ENCODE measurements at places on chromosomes 3 and 15.

GRCh38 chr3:43872301-43872700, 181.6 kb downstream of the ABHD5 start:
- DNase-seq, result no peak

GRCh38 chr3:169094204-169094603, 569.3 kb downstream of the MECOM start:
- DNase-seq, result no peak

GRCh38 chr3:171944118-171945016, 95.0 kb upstream of the FNDC3B start:
- no peak for DNase-seq

DNA sequence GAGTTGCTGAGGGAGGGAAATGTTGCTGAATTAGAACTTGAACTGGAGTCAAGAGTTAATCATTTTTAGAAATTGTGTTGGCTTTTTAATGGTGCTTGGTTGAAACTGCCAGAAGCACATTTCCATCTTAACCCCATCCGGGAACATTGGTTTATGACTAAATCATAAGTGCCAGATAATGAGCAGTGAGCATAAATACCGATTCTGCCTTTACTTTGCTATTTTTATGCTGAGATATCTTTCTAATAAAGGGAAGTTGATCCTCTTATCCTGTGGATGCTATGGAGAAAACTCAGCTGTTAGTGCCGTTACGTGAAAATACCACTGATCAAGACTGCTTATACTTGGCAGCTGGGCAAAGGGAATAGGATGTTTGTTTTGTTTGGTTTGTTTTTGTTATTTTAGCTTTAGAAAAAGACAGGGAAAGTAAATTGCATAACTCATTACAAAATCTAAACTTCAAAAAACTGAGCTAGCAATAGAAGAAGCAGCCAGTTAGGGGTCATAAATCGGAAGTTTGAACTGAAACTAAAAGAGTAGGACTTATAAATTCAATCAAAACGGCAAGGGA, 813.1 kb downstream of the NAALADL2 start:
- no peak for DNase-seq

DNA sequence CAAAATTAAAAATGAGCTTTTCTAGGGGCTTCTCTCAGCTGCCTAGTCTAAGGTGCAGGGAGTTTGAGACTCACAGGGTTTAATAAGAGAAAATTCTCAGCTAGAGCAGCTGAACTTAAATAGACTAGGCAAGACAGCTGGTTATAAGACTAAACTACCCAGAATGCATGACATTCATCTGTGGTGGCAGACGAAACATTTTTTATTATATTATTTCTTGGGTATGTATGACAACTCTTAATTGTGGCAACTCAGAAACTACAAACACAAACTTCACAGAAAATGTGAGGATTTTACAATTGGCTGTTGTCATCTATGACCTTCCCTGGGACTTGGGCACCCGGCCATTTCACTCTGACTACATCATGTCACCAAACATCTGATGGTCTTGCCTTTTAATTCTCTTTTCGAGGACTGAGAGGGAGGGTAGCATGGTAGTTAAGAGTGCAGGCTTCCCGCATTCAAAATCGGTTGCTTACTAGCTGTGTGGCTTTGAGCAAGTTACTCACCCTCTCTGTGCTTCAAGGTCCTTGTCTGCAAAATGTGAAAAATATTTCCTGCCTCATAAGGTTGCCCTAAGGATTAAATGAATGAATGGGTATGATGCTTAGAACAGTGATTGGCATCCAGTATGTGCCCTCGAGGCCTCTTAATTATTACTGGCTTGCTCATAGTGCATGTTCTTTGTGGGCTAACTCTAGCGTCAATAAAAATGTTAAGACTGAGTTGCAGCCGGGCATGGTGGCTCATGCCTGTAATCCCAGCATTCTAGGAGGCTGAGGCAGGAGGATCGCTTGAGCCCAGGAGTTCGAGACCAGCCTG, 984 bp downstream of the CCR5 start:
- no peak for DNase-seq

- DNase-seq, result no peak
Measured at GRCh38 chr15:36334059-36334458, 245.4 kb upstream of the CDIN1 start.

- peak; percentile 30 for DNase-seq
Measured at GRCh38 chr3:149247929-149248691, 26.5 kb upstream of the CP start.

GRCh38 chr3:14284694-14285547, 106.3 kb downstream of the LSM3 start:
- DNase-seq, result no peak

- no peak for DNase-seq
Measured at GRCh38 chr3:33315826-33316225, 38.6 kb downstream of the FBXL2 start.

DNA sequence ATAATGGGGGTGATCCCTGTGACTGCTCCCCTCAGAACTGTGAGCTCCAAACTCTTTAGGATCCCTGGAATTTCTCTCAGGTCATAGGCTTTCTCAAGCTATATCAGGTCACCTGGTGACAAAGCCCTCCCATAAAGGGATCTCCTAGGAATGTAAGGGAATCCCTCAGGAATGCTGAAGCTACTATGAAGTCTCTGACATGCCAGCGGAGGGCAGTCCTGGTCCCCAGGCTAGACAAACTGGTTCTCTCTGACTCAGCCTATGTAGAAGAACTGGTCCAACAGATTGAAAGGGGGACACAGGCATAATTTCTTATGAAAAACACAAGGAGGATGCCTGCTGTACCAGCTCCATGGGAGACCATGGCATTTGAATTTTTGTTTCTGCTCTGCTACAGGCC, 6.7 kb downstream of the LPCAT4 start:
- DNase-seq, result no peak

DNA sequence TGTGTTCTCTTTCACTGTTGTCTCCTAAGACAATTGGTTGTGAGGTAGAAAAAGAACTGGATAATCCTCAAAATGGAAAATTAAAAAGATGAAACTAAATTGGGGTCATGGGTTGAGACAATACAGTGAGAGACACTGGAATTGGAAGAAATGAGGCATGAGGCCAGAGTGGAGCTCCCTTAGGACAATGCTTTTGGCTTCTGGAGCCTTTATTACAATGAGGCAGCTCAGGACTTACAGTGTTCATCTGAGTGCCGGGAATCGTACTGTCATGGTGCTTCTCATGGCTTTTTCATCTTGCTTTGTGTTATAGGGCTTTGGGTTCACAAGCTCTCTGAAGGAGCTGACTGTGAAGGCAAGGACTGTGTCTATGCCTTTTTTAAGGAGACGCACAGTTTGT, 293.5 kb downstream of the SOX2 start:
- no peak for DNase-seq

DNA sequence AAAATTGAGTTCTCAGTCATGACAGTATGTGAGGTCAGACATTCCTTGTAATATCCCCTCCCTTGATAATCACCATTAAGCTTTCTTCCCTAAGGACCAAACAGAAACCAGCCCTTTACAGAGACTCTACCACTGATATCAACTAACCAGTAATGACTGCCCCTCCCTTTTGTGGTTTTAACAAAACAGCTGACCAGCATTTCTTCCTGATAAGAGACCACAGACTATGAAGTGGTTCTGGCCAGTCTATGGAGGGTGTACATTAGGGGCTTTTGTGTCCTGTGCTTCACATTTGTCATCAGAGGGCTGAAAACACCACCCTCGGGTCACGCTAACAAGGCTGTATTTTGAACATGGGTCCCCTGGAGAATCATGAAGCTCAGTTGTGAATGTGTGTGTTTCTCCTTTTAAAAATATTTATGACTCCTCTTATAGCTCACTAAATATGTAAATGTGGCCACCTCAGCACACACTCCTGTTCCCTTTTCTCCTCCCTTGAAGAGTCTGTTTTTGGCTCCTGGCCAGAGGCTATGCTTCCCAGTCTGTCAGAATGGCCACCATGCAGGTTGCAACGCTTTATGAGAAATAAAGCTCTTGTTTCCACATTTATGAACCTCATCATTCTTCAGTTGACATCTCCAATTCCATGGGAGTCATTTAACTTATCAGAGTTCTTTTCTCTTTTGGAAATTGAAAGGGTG, 239.3 kb downstream of the CPNE4 start:
- DNase-seq, result no peak

- DNase-seq, result no peak
Measured at GRCh38 chr15:99343208-99343607, 91.9 kb downstream of the LRRC28 start.

GRCh38 chr3:4466741-4467521, at the start of gene SUMF1:
Gene SUMF1 (minus strand): TSS chr3:4467269. CDS start chr3:4467245, 24 bp downstream.
- DNase-seq, result peak; percentile 93

DNA sequence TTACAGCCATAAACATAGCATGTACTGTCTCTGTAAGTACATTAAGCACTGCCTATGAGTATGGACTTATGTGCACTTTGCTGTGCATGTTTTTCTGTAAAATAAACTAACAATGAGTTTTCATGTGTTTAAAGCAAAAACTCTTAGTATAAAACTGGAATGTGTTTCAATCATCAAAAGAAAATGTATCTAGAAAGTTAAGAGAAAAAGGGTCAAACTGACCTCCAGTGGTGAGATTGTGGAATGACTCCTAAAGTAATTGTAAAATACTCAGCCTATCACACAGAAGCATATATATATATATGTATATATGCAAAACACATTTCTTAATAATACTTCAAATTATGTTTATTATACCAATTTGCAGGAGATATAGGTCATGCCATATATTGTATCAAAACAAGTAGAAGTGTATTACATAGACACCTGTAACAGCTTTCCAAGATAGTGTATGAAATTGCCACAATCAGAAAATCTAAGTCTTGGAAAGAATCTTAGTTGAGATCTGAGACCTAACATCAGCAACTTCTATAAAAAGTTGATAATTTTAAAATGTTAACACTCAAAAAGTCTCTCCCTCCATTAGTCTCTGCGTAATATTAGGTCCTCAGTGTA, 199.6 kb downstream of the FMN1 start:
- DNase-seq, result no peak

DNA sequence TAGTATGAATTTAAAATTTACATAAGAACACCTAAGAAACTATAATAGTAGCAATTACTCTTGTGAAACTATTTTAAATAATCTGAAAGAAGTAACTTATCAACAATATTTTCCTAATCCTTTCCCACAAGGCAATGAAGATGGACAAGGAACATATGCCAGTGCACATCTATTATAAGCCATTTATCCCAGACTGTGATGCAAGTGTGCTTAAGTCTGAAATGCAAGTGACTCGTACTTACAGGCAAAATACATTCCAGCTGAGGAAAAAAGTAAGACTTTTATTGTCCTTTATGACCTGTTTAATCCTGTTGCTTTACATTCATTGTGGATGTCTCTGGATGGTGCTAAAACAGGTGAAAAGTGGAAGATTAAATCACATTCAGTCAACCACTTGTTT, 709.4 kb downstream of the ZNF385D start:
- DNase-seq, result no peak

DNA sequence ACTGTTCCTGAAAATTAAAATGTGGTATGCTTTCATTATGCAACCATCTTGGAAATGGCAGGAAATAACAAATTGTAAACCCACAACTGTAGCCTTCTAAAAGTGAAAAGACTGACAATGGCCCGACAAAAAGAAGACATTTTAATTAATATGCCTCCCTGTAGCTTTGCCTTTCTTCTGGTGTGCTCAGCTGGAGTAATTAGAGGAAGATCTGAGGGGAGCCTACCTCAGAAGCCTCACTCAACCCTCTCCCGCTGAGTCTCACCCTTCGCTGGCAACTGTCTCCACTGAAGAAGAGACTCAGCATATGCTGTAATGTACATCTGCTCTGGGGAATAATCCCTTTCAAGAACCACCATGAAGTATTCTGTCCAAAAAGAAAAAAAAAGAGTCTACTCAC, 104.7 kb upstream of the SETMAR start:
- DNase-seq, result no peak

DNA sequence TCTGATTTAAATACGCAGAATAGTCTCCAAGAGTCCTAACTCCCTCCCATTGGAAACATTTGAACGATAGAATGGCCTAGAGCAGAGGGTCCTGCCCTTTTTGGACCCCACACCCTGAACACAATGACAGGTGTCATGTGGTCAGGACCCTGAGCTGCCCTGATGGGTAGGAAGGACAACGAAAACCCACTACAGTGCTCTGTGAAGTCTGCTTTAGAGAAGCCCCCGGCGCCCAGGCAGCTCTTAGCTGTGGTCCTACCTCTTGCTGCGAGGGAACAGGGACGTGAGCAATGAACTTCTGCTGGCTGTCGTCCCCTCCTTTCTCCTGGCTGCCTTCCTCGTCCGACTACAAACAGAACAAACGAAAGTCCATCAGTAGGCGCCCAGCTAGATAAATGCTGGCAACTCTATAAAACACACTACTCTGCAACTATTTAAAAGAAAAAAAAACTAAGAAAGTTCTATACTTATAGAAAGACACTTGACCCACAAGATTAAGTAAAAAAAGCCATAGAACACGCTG, 8.7 kb upstream of the RAB43 start:
- DNase-seq, result no peak

- no peak for DNase-seq
Measured at GRCh38 chr3:99319961-99320360, 318.4 kb upstream of the COL8A1 start.

DNA sequence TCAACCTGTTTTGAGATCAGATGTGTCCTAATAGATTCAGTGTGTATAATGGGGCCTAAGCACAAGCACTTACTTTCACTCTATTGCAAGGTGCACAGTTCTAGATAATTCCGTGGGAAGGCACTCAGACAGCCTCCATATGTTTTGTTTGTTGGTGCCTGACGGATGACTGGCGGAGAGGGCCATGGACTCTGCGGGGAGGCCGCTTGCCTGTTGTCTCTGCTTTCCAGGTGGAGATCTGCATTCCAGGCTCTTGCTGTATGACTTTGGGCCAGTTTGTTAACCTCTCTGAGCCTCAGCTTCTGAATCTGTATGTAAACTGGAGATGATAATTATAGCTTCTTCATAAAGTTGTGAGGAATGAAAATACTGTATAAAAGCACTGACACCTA, 1.5 kb downstream of the IRAK2 start:
- no peak for DNase-seq

GRCh38 chr3:177290633-177291032, 93.4 kb upstream of the TBL1XR1 start:
- no peak for DNase-seq

DNA sequence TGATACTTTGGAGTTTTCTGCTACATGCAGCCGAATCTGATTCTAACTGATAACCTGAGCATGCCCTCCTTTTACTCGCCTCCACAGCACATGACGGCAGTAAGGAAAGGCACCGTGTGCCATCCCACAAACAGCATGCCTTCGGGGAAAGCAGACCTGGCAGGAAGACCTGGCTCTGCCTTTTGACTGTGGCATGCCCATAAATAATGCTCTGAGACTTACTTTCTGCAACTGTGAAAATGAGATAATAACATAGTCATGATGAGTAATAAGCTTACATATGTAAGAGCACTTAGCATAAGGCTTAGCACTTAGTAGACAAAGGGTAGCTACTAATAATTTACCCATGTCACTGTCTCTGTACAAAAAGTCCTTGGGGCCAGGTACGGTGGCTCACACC, 32.9 kb downstream of the MTHFS start:
- no peak for DNase-seq

- DNase-seq, result no peak
Measured at GRCh38 chr3:187963003-187963676, 190.8 kb upstream of the LPP start.

Data from head of caudate nucleus (tissue), 42 donors.